Ovary (tissue), 10 donors: ENCODE measurements at places on chromosomes 11 and 22. TPM values are rescaled to one million over a fixed set of nuclear protein-coding genes. Genes with fewer than 3 reads are reported as not detected.
A peak's percentile ranks its signal among the peaks of the same experiment; 100 is the strongest.

The BIK gene
- 0.31 TPM for total RNA-seq

The OR8H1 gene
- not detected for total RNA-seq

GRCh38 chr11:3946455-3947017 lies 91.1 kb downstream of the STIM1 start:
- H3K4me1 ChIP-seq = peaks cover 41% of the 10 kb centered on the region
- no peak overlapping the region for H3K4me3 ChIP-seq
- no peak for DNase-seq
- no peaks in the 10 kb centered on the region for H3K27me3 ChIP-seq

- H3K27ac ChIP-seq = peak overlapping the region; percentile 80
- H3K4me1 ChIP-seq = peaks cover 3% of the 10 kb centered on the region
- peak; percentile 73 for DNase-seq
- H3K4me3 ChIP-seq = peak overlapping the region; percentile 46
- no peaks in the 10 kb centered on the region for H3K27me3 ChIP-seq
- no peaks in the 10 kb centered on the region for H3K36me3 ChIP-seq
These were observed 819 bp upstream of the KCNQ1OT1 start for GRCh38 chr11:2700415-2701211.

- H3K27me3 ChIP-seq = no peaks in the 10 kb centered on the region
- H3K36me3 ChIP-seq = no peaks in the 10 kb centered on the region
- no peak overlapping the region for H3K27ac ChIP-seq
- H3K4me1 ChIP-seq = peaks cover 17% of the 10 kb centered on the region
- no peak overlapping the region for H3K4me3 ChIP-seq
- DNase-seq = peak; percentile 46
These were observed 109.7 kb upstream of the RRM1 start for GRCh38 chr11:3984896-3985295.

- no peaks in the 10 kb centered on the region for H3K36me3 ChIP-seq
- peaks cover 12% of the 10 kb centered on the region for H3K4me1 ChIP-seq
- peak overlapping the region; percentile 59 for H3K27ac ChIP-seq
- H3K27me3 ChIP-seq = no peaks in the 10 kb centered on the region
- peak; percentile 56 for DNase-seq
These were observed 162.5 kb downstream of the ETS1 start for GRCh38 chr11:128424851-128425285.
